Amniotic epithelial cell (primary cell): ENCODE measurements at places on chromosomes 6 and 20.

GRCh38 chr6:137953761-137954160, 86.7 kb downstream of the TNFAIP3 start:
- DNase-seq = no peak

DNA sequence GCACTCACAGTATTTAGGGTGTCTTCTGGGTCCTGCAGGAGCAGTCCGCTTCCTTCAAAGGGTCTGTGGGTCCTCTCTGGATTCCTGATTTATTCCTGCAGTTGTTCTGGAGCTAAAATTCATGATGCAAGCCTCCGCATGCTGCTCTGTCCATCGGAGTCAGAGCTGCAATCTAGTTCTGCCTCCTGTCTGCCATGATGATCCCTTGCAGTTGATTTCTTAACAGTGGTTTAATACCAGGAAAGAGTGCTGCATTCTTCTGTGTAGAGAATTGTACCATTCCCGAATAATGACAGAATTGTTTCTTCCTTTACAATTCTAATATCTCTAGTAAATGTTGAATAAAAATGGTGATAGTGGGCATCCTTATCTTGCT, 72.0 kb upstream of the B3GAT2 start:
- peak; percentile 59 for DNase-seq

DNA sequence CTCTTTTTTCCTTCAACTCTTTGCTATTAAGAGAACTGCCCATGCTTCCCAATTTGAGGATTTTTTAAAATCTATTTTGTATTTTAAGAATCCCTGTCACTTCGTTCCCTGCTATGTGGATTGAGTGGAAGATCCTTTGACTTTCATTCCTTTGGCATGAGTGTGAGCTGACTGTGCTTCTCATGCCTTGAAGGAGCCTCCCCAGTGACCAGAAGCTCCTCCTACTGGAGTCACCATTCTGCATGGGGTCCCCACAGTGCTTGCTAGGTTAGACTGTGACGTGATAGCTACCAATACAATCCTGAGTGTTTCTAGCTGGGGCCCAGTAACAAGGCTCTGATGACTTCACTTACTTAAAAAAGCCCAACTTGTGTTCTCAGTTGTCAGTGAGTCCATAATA, 104.4 kb upstream of the LAMP5 start:
- DNase-seq = peak; percentile 18

DNA sequence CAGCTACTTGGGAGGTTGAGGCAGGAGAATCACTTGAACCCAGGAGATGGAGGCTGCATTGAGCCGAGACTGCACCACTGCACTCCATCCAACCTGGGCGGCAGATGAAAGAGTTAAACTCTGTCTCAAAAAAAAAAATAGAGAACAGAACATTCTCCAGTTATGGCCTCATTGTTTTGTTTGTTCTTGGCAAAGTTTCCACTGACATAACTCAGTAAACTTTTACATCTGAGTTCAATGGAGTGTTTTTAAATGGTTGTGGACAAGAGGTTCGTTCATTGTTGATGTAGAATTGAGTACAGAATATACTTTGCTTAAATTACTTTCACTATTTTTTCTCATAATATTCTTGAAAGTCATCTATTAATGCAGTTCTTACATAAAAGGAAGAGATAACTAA, 42.2 kb upstream of the IFNGR1 start:
- DNase-seq = peak; percentile 69

DNA sequence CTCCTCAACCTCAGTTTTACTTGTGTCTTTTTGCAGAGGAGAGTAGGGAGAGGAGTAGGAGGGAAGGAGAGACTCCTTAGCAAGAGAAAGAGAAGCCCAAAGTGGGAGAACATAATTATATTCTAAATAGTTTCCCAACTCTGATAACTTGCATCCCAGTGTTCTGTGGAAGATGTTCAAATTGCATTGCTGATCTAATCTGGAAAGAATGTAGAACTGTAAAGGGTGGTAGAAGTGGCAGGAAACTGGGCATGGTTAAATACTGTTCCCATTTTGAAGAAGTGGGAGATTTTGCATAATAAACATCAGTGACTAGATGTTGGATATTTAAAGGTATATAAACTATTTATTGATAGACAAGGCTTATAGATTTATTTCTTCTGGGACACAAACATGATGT, 42.6 kb upstream of the HMGN3 start:
- peak; percentile 52 for DNase-seq

DNA sequence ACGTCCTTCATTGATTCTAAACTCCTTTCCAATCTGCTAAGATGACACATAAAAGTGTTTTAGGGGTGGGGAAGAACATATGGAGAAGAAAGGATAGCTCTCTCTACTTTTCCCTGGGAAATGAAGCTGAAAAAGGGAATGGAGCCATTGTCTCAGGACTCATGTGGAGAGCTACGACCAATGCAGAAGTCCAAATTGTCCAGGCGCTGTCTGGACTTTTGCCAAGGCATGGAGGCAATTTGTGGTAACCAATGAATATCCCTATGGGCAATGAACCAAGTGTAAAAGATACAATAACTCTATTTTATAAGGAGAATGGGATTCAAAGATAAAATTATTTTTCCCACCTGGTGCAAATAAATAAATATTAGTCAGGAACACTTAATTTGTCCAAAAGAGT, 16.1 kb downstream of the FBXL4 start:
- no peak for DNase-seq

GRCh38 chr6:3369985-3370360, 86.9 kb downstream of the SLC22A23 start:
- no peak for DNase-seq

- no peak for DNase-seq
Measured at GRCh38 chr20:2713285-2713684, 20.7 kb downstream of the EBF4 start.

GRCh38 chr20:43977962-43978361, 63.3 kb downstream of the TOX2 start:
- DNase-seq = peak; percentile 35

DNA sequence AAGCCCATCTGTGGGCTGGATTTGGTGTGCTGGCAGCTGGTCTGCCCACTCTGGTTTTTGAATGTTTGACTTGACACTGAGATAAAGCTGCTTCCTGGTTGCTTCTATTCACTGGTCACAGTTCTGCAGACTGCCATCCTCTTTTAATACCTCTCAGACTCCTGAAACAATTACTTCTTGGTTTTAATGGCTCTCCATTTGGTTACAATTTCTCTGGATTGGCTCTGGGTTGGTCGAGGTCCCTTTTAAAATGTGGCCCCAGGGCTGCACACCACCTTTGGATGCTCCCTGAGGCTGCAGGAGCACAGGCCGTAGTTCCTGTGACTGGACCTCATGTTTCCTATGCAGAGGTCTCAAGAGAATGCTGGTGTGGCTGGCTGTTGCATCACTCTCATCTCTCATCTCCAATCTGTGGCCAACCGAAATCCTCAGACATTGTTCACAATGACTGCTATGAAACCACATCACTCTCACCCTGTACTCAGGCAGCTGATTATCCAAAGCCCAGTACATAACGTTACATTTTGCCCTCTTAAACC, 98.5 kb downstream of the INSM1 start:
- DNase-seq = peak; percentile 94

GRCh38 chr6:149319422-149319821, 1.9 kb downstream of the TAB2 start:
- no peak for DNase-seq

- no peak for DNase-seq
Measured at GRCh38 chr6:20159781-20160540, 52.3 kb downstream of the MBOAT1 start.

- DNase-seq = peak; percentile 16
Measured at GRCh38 chr6:27139756-27140579, 107.5 kb upstream of the PRSS16 start.

DNA sequence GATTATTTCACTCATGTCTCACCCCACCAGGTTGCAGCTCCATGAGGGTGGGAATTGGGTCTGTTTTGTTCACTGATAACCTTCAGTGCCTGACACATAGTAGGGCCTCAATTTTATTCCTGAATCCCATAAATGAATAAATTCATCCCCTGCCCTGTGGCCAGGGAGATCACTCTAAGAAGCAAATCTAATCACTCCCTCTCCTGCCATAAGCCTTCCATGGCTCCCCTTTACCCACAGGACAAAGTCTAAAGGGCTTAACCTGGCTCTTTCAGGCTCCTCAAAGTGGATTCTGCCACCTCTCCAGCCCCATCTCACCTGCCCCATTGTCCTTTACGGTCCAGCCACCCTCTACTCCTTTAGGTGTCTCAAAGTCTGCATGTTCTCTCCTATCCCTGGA, 141.8 kb upstream of the PTPN1 start:
- DNase-seq = no peak
